ENCODE measurements at places on chromosomes 4 and X.
A peak's percentile ranks its signal among the peaks of the same experiment; 100 is the strongest.

- DNase-seq, result no peak
Observed at GRCh38 chrX:52082578-52082977, 13.6 kb upstream of the MAGED4B start.

DNA sequence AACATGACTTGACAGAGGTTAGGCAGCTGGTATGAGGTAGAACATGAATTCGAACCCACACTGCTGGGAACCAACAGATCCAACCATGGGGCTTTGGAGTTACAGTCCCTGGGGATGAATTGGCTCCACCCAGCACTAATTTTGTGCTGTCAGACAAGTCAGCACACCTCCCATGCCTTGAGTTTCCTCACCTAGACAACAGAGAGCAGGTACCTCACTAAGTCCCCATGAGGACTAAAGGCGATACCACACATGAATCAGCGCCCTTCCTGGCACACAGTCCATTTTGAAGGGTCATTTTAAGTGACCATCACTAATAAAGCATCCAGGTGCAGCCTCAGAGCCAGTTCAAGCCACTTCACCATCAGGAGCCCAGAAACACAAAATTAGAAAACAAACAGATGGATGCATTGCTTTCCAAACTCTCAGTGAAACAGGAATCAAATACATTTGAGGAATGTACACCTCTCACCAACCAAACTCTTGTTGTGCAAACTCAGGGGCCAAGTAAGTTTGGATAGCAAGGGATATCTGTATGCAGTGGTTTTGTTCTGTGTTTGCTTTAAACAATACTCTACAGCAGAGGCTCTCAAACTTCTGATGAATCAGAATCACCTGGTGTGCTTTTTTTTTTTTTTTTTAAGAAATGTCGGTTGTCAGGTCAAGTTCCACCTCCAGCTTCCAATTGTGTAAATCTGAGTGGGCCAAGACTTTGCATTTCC lies 10.1 kb downstream of the IDS start:
- no peak for DNase-seq

DNA sequence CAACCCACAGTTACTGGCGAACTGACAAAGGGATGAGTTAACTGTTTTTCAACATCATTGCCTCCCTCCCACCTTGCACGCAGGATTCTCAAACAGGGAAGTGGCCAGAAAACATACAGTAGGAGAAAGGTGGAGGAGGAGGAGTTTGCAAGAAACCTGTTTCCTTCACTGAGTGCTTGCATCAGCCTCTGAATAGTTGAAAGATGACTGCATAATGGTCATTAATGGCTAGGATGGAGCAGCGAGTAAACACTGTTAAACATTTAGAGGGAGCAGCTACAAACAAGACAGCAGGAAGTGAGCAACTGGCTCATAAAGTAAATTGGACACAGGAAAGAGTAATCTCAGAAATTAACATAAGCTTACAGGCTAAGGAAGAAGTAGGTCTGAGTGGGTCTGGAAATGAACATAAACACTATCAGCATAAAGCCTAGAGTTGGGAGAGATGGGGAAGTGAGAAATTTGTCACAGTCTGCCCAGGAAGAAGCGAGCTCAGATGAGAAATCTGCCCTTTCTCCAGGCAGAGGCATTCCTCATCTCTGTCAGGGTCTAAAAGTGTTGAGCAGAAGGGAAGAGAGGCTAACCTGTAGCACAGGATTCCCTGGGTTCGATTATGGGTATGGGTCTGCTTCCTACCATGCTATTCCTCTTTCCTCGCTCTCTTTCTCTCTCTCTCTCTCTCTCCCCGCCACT lies 38.6 kb downstream of the TRPC5OS start:
- peak; percentile 8 for DNase-seq

GRCh38 chr4:51885363-51885762 lies 42.4 kb downstream of the DCUN1D4 start:
- peak; percentile 42 for DNase-seq

DNA sequence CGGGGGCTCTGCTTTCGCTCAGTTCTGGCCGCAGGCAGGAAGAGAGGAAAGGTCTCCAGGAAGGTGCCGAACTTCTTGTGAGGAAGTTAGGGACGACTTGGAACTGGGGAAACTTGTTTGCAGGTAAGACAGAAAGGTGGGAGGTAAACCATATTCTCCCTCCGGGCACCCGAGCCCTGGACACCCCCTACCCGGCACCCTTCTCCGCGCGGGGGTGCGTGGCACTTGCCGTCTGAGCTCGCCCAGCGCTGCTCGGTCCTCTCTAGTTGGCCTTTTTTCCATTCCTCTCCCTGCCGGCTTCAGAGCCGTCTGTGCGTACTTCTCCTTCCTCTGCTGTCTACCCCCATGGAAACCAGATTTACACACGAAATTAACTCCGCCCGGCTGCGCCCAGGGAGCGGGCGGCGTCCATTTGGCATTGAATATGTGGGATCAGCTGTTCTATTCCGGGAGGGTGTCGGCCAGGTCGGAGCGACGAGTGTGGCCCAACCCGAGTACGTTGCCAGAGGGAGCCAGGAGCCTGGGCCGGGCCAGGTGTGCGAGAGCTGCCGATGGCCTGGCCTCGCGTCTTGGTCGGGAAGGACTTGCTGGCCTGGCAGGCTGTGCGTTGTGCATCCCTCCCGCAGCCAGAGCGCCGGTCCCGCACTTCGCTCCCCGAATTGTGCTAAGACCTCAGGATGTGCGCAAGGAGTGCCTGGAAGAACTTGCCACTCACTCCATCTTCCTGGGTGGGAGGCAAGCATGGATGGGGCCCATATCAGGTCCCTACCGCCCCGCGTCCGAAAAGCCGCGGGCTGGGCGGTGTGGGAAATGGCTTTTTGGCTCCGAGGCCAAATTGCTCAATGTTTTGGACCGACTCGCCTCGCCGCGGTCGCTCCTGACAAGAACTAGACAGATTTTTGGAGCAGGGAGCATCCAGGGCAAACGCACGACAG lies 1.7 kb downstream of the PDGFRA start:
- DNase-seq, result peak; percentile 74

DNA sequence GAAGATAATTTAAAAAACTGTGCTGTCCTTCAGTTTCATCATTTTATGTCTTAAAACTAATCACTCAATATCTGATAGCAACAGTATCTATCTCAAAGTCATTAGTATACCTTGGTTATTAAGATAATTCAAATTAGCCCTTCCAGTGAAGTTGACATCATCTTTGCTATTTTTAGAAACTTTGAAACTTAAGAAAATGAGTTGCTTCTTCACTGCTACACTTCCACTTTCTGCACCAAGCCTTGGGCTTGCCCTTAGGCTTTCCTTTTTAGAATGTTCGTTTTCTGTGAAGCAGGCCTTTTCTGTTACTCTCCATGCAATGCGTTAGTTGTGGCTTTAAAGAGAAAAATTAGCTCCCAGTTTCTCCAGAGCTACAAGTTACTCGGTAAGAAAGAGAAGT lies 4.4 kb upstream of the VAMP7 start:
- DNase-seq, result no peak

- no peak for DNase-seq
Observed at GRCh38 chr4:113101669-113102068, 52.2 kb downstream of the ANK2 start.

GRCh38 chr4:123284168-123284567 lies 112.4 kb upstream of the SPRY1 start:
- DNase-seq, result no peak

DNA sequence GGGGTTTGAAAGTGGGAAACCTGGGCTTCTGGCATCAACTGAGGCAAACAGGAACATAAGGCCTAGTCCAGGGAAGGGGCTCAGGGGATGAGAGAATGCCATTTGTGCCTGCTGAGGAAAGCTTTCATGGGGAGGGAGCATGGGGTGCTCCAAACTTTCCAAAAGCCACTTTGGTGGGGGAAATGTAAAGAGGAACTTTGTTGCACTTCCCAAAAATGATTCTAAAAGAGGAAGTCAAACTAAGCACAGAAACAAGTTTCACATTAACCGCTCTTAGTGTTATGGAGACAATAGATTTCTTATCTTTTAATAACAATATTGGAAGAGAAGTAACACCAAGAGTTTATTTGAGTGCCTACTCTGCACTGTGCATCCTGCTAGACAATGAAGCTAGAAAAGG lies 32.3 kb downstream of the GAB3 start:
- DNase-seq, result no peak

DNA sequence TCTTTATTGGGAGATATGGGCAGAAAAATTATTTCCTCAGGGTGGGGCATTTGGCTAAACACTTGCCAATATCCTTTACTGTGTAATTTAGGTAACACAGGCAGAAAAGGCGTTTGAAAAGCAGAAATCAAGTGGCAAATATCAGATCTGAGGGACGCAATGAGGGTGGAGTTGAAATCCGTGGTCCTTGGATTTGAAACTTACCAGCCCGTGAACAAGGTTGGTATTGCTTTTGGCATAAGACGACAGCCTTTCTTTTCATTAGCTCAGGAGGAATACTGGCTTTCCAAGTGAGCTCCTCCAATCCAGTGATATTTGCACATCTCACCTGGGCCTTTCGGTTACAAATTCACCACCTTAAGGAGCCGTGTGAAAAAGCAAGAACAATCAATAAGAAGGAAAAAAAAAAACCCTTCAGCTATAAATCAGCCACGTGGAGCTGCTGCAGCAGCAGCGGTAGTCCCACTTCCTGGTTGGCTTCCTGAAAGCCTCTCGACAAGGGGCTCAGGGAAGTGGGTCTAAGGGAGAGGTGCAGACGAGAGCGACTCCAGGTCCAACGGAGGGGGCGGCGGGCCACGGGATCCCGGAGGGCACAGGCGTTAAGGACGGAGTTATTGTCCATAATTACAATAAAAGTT lies 734 bp upstream of the GALNT7 start:
- DNase-seq, result peak; percentile 76

DNA sequence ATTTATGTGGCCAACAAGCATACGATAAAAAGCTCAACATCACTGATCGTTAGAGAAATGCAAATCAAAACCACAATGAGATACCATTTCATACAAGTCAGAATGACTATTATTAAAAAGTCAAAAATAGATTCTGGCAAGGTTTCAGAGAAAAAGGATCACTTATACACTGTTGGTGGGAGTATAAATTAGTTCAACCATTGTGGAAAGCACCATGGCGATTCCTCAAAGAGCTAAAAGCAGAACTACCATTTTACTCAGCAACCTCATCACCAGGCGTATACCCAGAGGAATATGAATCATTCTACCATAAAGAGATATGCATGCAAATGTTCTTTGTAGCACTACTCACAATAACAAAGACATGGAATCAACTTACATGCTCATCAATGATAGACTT lies 478.7 kb upstream of the GALNTL6 start:
- DNase-seq, result no peak

DNA sequence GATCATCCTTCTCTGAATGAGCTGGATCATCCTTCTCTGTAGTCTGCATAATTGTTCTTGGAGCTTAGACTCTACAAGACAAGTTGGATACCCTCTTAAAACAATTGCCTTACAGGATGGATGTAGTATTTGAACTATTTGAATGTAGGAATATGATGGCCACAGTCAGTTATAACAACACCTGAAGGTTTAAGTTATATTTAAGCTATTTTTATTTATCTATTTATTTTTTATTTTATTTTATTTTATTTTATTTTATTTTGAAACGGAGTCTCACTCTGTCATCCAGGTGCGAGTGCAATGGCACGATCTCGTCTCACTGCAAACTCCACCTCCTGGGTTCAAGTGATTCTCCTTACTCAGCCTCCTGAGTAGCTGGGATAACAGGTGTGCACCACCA lies 149.9 kb upstream of the SLIT2 start:
- no peak for DNase-seq

DNA sequence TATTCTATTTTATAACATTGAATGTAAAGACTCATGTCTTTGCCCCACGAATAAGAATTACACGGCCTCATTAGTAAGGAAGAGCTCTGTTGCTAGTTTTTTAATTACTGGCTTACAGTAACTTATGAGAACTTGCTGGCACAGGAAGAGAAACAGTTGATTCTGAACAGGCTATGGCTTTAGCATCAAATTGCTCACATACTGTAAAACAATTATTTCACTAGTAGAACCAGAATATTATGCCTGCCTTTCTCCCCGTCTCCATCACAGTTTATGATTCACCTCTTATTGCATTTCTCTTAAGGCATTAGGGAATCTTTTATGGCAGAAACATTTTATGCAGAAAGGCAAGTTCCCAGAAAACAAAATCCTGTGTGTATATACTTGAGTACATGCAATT lies 126.1 kb downstream of the SPRY1 start:
- no peak for DNase-seq

DNA sequence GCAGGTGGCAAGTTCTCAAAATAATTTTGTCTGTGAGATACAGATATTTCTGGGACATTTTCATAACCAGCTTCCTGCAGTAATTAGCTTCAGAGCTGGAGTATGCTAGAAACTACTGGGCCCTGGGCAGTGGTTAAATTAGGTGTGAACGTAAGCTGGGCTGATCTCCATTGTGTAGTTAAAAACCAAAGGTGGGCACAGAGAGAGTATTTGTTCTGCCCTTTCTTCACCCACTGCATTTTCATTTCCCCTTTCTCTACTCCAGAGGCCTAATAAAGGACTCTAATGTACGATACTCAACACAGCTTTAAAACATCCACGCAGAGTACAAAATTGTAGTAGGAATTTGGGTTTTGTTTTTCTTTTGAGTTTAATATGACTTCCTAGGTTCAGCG lies 252.7 kb downstream of the SPRY1 start:
- DNase-seq, result no peak

DNA sequence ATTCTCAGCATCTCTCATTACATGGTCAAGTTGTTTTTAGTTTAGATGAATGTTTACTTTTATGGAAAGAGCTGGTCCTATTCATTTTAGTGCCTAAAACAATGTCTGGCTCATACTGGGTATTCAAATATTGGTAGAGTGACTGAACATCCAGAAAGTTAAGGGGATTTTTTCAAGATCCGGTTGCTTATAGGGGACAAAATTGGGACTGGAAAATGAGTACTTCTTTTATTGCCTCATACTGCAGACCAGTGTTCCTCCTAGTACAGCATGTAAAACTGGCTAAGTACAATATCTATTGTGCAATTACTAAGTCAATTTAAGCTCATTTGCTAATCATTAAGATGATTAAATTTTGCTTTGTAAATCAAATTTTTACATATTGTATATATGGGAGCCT lies 13.9 kb downstream of the RP2 start:
- DNase-seq, result no peak

DNA sequence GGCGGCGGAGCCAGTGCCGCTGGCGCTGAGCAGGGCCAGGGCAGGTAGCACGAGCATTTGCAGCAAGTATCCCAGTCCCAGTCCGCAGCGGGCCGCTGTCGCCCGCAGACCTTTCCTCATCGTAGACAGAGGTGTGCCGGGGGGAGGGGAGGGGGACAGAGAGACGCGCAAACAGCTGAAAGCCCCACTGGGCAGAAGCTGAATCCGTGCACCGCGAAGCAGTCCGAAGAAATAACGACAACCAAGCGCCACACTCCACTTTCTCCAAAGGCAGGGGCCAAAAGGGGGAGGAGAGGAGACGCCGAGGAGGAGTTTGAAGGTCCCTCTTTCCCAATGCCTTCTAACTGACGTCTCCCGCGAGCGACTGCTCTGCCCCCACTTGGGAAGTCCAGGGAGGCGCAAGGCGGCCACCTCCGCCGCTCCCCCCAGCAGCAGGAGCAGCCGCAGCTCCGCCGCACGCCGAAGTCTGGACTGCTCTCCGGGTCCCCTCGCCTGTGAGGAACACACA lies at the start of gene UNC5C:
Gene UNC5C, minus strand, starts transcription at position 236 of the 508 bp plus-strand sequence.
- DNase-seq, result peak; percentile 78

GRCh38 chr4:7524064-7524682 lies 89.4 kb upstream of the PSAPL1 start:
- DNase-seq, result no peak

GRCh38 chr4:136934601-136935000 lies 597.7 kb downstream of the PCDH18 start:
- no peak for DNase-seq

GRCh38 chr4:113760094-113760794 lies 1.3 kb downstream of the CAMK2D start:
- peak; percentile 47 for DNase-seq

Data from ELF-1 (cell line).